ENCODE measurements at places on chromosomes 1 and 21.

DNA sequence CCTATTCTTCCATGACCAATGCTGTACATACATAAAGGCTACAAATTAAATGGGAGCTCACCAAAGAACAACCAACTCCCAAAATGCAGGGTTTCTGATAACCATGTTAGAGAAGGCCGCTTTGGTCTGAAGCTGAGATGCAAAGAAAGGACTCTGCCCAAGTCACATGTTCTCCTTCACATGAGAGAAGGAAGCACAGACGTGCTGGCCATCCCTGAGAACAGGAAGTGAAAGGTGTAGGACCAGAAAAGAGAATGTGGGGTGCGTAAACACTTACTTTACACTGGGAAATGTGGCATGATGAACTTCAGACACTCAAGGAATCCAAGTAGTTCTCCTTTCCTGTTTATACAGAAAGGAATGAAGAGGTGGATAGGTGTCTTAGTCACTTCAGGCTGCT lies 31.7 kb upstream of the TADA1 start:
- DNase-seq, result no peak

DNA sequence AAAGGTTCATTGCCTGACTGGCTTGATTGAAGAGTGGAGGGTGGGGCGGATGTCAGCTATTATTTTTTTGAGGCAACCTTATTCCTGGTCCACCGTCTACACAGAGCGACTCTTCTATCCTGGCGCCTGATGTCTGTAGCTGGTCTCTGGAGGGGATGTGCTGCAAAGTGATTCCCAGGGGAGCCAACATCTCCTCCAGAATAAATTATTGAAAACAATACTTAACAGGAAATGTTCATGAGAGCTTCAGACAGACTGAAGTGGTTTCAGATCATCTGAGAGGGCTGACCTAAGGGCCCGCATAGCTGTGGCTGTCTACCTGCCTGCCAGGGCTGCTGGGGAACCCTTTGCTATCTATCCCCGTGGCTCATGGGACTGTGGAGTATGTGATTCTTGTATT lies 66.7 kb downstream of the TEX35 start:
- no peak for DNase-seq

GRCh38 chr1:212045981-212046380 lies 10.4 kb downstream of the DTL start:
- DNase-seq, result no peak

DNA sequence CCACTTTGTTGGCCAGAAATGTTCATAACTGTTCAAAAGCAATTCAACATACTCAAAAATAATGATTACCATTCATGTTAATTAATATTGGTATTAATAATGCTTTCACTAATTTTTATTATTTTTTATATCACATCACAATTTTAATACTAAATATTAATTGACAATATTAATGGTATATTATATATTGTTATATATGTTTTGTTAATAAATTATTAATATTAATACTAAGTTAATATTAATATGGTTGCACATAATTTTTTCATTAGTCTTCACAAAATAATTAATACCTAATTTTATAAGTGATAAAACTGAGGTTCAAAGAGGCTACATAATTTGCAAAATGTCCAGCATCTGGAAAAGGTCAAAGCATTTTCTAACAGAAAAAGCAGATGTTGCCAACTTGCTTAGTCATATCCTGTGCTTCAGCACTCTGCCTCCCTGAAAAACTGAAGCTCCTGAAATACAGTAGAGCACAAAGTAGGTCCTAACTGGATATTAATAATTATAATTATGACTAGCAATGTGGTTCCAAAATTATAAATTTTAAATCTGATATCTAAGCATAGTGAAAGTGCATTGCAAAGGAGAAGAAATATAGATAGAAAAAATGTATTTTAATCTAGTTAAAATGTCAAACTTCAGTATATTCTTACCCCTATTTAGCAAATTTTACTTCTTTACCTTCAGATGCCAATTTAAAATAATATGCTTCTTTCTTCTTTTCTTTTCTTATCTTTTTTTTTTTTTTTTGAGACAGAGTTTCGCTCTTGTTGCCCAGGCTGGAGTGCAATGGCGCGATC lies 123.2 kb upstream of the TNFSF4 start:
- DNase-seq, result no peak

DNA sequence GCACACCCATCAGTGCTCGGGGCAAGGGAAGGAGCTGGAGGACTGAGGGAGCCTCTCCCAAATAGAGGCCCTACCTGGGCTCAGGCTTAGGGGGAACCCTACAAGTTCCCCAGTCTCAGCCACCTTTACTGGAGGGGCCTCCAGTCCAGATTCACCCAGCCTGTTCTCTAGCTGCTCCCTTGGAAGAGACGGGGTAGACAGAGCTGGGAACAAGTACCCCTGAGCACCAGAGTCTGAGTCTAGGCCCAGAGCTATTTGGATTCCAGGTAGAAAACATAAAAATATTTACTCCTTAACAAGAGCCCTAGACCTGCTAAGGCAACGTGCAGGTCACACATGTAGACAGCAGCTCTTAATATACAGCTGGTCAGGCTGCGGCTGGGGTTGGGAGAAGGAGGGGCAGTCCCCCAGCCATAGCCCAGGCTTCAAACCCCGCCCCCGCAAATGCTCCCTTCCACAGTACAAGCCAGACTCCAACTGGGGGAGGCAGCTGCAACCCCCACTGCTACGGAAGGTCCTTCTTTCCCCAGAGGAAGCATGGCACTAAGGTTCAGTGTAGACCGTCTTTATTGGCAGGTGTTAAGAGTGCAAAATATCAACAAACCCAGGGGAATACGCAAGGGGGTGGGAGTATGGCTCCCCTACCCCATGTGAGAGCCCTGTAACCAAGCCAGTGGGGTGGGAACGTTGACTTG lies 8.0 kb downstream of the TENT5B start:
- no peak for DNase-seq

DNA sequence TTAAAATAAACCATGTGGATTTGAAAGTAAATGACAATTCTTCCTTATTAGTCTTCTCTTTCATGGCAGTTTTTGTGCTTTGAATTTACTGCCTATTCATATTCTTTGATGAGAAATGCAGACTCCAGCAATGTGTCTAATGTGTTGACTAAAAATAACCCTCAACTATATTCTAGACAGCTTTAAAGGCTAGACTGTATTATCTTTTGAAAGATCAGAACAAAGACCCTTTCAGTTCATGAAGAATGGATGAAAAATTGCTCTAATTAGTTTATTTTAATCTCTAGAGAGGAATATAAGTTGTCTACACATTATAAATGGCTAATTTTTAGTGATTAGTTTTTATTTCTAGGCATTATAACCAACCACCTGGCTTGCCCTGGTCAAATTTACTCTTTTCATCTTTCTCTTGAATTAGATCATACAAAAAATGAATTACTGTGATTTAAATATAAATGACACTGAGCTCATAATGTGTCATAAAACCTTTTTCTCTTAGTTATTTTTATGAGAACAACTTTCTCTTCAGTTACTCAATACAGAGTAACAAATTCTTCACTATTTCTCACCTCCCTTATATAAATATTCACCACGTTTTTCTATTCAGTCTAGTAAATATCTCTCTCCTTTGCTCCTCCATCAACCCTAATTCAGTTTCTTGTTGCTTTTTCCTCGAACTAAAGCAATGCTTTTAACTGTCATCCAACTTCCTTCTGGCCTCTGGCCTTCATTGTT lies 428.5 kb upstream of the TMPRSS15 start:
- no peak for DNase-seq

Measured in ELF-1 (cell line).